ENCODE measurements at places on chromosomes 16 and 17.
A peak's percentile ranks its signal among the peaks of the same experiment; 100 is the strongest.

DNA sequence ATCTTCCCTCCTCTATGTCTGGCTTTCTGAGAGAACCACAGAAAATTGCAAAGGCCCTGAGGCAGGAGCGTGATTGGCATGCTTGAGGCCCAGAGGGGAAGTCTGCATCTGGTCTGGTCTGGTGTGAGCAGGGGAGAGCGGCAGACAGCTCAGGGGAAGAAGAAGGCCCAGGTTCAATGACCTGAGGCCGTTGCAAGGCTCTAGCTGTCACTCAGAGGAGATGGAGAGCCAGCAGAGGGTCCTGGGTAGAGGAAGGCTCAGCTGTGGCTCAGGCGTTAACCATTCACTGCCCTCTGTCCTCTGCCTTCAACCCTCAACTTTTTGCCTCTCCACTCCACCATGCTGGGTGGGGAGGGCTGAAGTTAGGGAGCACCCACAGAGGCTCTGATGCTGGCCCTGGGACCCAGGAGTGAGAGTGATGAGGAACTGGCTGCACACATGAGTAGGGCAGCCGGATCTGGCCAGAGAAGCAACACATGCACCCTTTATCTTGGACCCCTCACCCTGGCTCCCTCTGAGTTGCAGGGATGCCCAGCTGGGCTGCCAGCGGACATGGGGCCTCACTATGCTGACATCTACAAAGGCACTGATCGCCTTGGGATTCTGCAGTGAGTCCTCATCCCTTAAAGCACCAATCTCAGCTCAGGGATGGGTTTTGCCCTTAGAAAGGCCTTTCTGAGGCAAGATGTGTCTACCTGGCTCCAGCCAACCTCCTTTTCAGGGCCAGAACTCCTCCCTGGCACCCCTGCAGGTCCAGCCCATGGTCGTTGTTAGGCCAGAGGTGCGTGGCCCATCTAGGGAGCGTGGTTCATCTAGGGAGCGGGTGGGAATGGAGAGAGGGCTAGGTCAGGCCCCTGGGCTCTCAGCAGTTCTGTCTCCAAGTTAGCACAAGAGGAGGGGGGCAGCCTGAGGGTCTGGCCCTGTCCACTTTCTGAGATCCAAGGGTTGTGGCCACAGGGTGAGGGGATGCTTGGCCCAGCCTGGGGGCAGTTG is 7.7 kb upstream of the KRTAP17-1 start:
- DNase-seq = no peak

GRCh38 chr16:56346131-56346890 is 79.0 kb downstream of the AMFR start:
- DNase-seq = no peak

DNA sequence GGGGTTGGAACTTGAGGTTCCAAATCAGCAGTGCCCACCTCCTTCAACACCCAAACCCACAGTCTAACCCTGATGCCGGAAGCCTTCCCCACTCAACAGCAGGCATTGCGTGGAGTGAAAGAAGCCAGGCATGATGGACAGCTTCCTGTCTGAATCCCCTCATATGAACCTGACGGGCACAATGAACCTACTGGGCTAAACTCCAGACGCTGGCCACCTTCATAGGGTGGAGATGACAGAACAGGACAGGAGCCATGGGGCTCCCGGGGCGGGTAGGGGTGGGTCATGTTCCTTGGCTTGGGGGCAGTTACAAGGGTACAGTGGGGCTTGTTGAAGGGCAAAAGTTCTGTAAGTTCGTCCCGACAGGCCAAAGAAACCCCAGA is 460 bp upstream of the HSBP1 start:
- DNase-seq = no peak

GRCh38 chr16:3595110-3595486 is 16.3 kb downstream of the SLX4 start:
- DNase-seq = no peak

- no peak for DNase-seq
Observed at GRCh38 chr16:84836967-84837366, 17.2 kb downstream of the CRISPLD2 start.

- DNase-seq = peak; percentile 10
Observed at GRCh38 chr17:72719578-72720493, 372.7 kb downstream of the SLC39A11 start.

DNA sequence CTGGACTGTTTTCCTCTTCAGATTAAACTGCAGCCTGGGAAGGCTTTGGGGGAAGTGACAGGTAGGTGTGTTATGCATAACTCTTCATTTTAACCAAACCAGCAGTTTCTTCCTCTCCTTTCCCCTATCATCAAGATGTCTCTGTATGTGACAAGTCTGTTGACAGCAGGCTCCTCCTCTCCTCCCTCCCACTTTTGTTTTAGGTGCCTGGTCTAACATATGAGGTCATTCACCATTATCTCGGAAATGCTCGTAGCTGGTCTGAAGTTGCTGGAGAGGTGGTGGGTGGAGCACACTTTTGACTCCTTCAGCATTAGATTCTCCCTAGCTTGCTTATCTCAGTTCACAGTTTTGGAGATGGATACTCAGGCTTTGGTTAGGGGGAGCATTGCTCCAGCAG is 571.0 kb upstream of the EEF2KMT start:
- DNase-seq = no peak

DNA sequence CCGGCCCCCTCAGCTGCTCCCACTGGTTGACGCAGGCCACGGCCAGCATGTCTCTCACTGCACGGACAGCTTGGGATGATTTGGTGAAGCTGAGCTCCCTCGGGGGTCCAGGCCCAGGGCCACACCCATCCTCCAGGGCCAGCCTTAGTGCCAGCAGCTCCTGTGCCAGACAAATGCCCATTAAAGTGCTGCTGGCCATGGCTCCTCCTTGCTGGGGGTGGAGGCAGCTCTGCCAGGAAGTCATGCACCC is 2.5 kb downstream of the TRIM47 start:
- DNase-seq = no peak

- no peak for DNase-seq
Observed at GRCh38 chr16:9328411-9328810, 237.0 kb downstream of the HAPSTR1 start.

DNA sequence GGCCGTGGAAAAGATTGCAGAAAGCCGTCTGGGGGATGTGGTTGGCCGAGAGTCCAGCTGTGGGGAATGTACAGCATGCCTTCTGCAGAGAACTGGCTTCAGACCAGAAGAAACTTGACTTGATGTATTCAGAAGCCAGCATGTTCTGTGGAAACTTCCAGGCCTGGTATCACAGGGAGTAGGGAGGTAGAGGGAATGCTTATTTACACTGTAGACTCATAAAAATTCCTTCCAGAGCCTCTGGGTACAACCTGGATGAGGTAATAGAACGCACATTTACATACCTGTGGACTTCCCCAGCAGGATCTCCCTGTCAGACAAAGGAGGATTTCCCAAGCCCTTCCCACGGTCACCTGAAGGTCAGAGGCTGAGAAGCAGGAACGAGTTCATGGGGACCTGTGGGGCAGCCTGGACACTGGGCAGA is 11.8 kb upstream of the GAS7 start:
- no peak for DNase-seq

GRCh38 chr16:12329246-12329995 is 352.9 kb downstream of the SNX29 start:
- no peak for DNase-seq

- DNase-seq = no peak
Observed at GRCh38 chr17:64115822-64116534, 14.0 kb downstream of the ERN1 start.

DNA sequence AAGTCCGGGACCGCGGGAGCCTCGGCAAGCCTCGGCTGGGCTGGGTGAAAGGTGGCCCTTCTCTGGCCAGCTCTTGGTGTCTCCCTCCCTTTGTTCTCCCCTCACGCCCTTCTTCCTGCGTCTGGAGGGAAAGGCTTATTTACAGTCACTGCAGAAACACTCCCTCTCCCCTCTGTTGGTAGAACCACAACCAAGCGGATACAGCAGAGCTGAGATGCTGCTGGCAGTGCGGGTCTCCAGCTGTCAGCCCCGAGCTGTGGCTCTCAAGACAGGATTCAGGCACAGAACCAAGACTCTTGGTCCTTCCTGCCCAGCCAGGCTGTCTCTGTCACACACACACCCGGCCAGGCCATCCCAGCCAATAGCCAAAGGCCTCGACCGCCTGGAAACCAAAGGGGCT is 133.3 kb downstream of the ENGASE start:
- DNase-seq = no peak

GRCh38 chr16:55605754-55606336 is 39.4 kb downstream of the CAPNS2 start:
- no peak for DNase-seq

- DNase-seq = no peak
Observed at GRCh38 chr17:48552466-48553189, 7.7 kb upstream of the HOXB2 start.

GRCh38 chr17:40561871-40562611 is 3.2 kb downstream of the CCR7 start:
- DNase-seq = no peak

- no peak for DNase-seq
Observed at GRCh38 chr17:40124279-40125141, 2.7 kb downstream of the MSL1 start.

Data from stimulated activated CD8-positive, alpha-beta memory T cell treated with anti-CD3 and anti-CD28 coated beads, Interleukin-2, amount 100 ng/mL, for 1 hour (primary cell).